ENCODE measurements at places on chromosomes 13 and 19.

DNA sequence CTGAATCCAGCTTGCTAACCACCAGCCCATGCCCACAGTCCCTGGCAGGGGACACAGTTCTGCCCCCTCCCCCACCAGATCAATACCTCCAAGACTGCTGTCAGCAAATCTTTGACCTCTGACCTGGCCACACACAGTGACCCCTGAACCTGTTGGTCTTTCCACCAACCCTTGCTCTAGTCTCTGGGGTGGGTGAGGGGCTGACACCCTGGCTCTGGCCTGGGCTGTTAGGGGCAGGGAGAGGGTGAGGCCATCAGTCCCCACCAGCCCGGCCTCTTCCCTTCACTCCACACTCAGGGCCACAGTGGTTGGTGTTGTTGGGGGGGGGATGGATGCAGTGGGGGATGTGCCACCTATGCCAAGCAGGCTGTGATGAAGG is 21.8 kb upstream of the SLC7A10 start:
- DNase-seq = no peak

- no peak for DNase-seq
Measured at GRCh38 chr19:31450696-31451095, 101.5 kb upstream of the TSHZ3 start.

- no peak for DNase-seq
Measured at GRCh38 chr19:24062190-24062589, 24.8 kb upstream of the ZNF254 start.

DNA sequence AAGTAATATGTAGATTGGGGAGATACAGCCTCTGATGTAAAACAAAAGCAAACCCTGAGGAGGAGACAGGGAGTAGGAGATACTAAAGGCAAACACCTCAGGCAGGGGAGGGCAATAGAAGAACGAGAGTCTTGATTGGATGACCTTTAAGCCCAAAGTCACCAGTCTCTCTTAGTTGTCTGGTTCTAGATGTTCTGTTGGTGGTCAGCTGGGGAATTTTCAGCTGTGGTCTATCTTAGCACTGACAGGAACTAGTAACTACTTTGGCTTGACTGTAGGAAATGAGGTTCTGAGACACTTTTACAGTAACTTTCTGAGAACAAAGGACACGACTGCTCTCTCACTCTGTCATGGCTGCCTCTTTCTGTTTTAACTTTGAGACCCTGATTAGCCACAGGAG is 290.7 kb upstream of the MIR17HG start:
- DNase-seq = no peak

DNA sequence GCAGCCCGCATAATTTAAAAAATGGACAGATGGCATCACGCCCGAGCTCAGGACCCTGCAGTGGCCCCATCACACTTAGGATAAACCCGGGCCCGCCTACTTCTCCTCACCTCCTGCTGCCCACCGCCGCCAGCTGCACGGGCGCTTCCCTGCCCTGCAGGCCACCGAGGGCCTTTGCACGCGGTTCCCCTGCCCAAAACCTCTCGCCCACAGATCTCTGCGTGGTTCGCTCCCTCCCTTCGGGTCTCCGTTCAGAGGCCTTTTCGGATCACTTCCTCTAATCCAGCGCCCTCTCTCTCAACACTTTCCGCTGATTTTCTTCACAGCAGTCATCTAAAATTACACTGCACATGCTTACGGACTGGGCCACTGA is 1.8 kb downstream of the SHISA7 start:
- DNase-seq = no peak

- DNase-seq = no peak
Measured at GRCh38 chr19:11019824-11020223, 59.0 kb downstream of the SMARCA4 start.

GRCh38 chr19:4097501-4097900 is 26.4 kb downstream of the MAP2K2 start:
- no peak for DNase-seq

GRCh38 chr13:57624565-57625435 is 6.7 kb upstream of the PCDH17 start:
- DNase-seq = no peak

DNA sequence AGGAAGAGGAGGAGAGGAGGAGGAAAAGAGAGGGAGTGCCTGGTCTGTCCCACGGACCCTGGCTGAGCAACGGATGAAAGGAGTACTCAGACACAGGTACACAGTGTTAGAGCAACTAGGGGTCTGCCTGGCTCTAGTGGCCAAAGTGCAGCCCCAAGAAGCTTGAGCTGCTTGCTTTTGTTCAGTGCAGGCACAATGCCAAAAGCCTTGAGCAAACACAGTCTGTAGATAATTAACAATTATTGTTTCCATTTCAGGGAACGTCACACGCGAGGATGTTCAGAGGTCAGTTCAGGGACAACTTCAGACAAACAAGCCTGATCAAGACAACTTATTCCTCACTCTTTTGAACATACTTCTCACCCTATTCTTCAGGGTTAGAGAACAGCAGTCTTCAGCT is 32.2 kb upstream of the ZNF726 start:
- no peak for DNase-seq

DNA sequence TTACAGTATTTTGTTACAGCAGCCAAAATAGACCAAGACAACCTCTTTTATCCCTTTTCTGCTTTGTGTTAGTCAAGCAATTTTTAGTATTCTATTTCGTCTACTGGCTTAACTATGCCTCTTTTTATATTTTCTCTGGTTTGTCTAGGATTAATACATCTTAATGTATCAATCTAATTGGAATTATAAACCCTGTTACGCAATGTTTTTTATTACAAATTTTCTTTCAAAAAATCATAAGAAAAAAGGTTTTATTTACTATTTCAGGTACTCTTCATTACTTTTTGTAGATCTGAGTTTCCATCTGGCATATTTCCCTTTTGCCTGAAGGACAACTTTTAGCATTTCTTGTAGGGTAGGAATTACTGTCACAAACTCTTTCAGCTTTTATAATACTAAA is 275.3 kb downstream of the DIAPH3 start:
- no peak for DNase-seq

DNA sequence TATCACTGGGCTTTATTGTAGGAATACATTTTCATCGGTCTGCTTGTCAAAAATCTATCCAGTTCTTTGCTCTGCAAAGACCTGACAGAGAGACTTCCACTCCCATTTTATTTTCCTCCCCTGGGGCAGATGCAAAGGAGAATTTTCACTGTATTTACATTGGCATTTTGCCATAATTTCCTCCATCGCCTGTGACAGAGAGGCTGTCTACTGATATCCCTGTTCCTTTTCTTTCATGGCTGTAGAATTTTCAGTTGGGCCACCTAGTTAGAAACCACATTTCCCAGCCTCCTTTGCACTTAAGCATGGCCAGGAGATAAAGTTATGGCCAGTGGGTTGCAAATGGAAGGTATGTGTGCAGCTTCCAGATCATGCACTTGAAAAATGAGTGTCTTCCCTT is 89.3 kb downstream of the NUFIP1 start:
- DNase-seq = no peak

DNA sequence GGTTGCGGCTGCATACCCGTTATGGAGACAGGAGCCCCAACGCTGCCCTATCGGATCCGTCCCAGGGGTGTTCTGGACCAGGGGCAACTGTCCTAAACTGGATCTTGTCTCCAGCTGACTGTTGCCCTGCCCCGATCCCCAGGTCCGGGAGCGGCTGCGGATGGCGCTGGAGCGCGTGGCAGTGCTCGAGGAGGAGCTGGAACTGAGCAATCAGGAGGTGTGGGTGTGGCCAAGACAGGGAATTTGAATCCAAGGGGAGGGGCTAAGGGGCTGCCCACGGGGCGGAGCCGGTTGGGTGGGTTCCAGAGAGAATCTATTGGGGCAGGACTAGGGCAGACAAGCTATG is 9.9 kb downstream of the PPFIA3 start:
- no peak for DNase-seq

- no peak for DNase-seq
Measured at GRCh38 chr19:13981021-13981420, 25.1 kb downstream of the RFX1 start.

DNA sequence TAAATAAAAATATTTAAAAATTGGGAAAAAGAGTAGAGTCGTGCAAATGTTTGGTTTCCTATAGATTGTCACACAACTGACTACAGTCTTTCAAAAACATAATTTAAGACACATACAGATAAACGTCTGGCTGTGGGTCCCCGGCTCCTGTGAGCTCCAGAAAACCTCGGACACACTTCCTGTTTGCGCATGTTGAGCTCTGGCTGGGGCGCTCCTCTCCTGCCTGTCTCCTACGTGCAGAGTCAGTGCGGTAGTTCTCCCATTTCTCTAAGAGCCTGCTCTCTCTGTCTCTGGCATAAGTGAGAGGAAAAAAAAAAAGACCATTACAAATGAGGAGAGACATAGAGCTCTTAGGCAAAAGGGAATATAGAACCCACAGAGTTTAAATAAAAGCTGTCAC is 128.2 kb upstream of the OBI1 start:
- no peak for DNase-seq

DNA sequence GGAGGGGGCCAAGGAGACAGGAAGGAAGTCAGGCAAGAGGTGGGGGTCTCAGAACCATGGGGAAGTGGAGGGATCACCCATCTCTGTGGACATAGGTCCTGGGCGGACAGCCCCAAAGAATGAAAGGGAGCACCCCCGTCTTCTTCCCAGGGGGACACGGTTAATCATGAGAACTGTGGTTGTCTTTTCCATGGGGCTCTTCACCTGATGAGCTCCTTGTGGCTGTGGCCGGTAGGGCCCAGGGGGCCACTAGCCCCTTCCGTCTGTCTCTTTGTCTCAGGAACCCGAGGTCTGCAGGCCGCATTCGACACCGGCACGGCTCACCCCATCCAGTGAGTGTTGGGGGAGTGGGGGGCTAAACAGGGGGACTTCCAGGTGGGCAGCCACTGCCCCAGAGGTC is 8.6 kb downstream of the PLPPR2 start:
- no peak for DNase-seq

- no peak for DNase-seq
Measured at GRCh38 chr19:32199501-32200040, 145.8 kb upstream of the ZNF507 start.

GRCh38 chr13:50866817-50867636 is 23.5 kb upstream of the DLEU7 start:
- DNase-seq = no peak

DNA sequence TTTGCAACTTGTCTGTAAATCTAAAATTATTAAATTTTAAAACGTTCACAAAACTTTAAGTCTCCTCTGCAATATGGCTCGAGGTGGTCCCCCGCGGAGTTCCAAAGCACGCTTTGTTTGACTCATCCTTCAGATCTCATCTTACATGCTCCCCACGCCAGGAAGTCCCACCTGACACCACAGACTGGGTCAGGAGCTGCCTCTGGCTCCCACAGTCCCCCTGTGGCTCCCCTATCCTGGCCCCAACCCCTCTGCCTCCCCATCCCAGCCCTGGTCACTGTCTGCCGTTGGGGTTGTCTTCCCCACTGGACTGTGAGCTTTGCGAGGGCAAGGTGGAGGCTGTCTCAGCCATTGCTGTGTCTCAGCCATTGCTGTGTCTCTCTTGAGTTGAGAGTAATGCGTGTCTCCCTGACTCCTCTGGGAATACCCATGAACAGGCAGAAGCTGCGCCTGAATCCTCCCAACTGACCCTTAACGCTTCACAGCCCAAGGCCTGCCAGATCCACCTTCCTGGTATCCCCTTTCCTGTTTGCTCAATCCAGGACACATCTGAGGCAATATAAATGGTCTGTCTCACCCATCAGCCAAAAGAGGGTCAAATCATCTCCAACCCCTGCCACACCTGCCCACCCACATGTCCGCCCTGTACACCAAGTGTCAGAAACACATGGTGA is 15.9 kb downstream of the DYRK1B start:
- DNase-seq = no peak

- DNase-seq = no peak
Measured at GRCh38 chr19:41456342-41456918, 13.5 kb downstream of the ERICH4 start.

- DNase-seq = no peak
Measured at GRCh38 chr19:16262618-16263017, 62.0 kb upstream of the KLF2 start.

- no peak for DNase-seq
Measured at GRCh38 chr19:49422407-49423070, 702 bp downstream of the PTH2 start.

DNA sequence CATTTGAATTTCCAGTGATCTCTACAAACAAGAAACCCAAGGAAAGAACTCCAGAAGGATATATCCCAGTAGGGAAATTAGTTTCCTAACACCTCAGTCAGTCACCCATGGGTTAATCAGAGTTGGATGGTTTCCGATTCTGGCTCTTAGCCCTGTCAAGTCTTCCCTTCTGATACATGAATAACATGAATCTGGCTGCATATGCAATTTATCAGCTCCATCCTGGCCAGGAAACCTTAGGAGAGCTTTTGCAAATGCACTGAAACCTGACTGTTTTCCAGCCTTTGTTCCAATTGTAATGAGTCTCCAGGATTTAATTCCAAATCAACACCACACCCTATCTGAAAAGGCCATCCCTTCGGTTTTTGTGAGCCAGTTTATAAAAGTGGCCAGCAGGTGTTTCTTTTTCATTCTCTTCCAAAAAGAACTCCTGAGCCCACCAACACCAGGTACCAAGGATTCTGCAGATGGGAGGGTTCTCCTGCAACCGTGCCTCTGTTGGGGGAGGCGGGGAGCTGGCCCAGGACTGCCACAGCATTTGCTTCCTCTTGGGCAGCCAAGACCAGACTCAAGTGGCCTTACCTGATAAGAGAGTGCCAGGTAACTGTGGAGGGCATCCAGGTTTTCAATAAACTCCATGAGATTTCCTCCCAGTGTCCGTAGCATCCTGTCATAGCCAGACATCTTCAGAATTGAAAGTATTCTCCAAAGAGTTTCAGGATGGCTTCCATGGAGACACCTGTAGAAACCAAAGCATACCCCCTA is 77.5 kb downstream of the C13orf42 start:
- no peak for DNase-seq

DNA sequence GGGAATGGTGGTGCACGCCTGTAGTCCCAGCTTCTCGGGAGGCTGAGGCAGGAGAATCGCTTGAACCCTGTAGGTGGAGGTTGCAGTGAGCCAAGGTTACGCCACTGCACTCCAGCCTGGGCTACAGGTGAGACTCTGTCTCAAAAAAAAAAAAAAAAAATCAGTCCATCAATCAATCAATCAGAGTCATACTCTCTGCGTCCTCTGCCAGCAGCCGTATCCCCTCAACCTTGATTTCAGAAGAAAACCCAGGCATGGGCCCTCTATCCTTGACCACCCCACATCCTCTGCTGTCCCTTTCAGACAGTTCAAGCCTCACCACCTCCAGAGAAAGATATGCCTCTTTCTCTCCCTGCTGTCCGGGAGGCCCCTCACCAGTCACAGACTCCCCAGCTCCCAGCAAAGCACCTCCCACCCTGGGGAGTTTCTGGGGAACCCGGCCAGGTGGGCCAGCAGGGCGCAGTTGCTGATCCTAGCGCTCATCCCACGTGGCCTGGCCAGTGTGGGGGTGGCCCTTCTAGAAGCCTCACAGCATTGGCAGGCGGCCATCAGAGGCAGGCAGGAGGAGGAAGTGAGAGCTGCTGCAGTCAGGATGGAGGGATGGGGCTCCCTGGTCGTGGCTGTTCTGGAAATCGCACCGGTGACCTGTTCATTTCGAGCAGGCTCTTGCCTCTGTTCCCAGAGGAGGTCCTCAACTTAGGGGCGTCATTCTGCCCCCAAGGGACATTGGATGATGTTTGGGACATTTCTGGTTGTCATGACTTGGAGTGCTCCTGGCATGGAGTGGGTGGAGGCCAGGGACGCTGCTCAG is 10.2 kb upstream of the JSRP1 start:
- no peak for DNase-seq

- no peak for DNase-seq
Measured at GRCh38 chr19:4730740-4731171, 7.1 kb upstream of the DPP9 start.
